ENCODE measurements at places on chromosomes 4 and X.

DNA sequence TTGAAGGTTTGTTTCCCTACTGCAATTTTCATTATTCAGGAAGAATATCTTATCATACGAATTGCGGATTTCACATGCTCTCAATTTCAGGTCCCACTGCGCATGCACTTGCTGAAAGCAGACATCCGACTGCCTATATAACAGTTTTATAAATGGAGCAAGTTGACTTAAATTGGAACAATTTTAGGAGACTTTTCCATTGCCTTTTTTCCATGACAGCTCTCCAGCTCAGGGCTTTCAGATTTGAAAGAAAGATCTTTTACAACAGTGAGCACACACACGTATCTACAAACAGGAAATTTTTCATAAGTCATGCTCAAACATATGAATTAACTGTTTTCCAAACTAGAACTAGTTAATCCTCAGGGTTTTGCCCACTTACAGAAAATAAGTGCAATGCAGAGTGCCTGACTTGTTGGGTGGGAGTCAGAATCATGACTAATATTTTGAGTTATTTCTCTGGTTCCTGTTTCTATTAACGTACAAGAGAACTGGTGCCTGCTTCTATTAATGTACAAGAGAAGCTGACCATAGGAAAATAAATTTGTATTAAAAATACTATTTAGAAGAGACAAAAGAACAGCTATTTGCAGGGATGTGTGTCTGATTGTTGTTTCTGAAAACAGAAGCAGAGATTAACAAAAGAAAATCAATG is 137.9 kb downstream of the GPC3 start:
- DNase-seq: no peak

DNA sequence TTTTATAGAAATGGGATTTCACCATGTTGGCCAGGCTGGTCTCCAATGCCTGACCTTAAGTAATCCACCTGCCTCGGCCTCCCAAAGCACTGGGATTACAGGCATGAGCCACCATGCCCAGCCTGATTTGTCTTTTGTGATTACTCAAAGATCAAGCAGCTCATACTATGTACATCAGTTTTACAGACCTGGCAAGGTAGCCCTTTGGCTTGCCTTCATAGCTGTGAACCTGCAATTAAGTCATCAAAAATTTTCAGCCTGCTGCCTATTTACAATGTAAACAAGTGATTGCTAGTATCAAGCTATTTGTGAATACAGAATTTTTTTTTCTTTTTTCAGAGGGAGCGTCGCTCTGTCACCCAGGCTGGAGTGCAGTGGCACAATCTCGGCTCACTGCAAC is 46.2 kb downstream of the GSX2 start:
- no peak for DNase-seq

GRCh38 chrX:54482839-54483593 is 13.0 kb downstream of the FGD1 start:
- DNase-seq: no peak

- no peak for DNase-seq
These were observed 6.5 kb downstream of the C4orf50 start for GRCh38 chr4:6011686-6012085.

DNA sequence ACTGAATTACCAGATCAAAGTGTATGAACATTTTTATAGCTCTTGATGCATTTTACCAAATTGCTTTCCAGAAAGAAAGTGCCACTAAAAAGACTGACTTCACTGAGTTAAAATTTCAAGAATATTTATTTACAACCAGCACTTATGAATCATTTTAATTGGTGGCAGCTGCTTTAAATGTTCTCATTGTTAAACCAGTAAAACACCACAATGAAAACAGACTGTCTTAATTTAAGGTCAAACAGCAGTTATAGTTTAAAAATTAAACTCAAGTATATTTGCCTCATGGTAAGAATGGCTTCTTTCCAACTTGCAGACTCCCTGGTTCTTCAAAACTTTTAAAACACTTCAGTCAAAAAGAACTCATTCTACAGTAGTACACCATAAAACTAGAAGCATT is 36.9 kb downstream of the AMMECR1 start:
- no peak for DNase-seq

DNA sequence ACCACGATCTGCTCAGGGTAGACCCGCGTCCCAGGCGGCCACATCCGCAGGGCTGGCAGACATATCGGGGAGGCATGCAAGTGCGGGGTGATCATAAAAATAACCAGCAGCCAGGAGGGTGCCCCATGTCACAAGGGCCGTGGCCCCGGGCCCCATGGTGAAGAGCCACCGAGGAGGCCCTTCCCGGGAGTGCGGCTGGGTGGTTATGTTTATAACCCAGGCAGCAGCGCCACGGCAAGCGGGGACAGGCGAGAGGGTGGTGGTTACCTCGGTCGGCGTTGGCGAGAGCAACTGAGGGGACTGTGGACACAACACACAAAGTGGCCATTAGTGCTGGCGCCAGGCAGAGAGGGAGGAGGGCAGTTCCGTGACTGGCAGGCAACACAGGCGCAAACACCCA is 92.7 kb upstream of the AFAP1 start:
- DNase-seq: no peak

DNA sequence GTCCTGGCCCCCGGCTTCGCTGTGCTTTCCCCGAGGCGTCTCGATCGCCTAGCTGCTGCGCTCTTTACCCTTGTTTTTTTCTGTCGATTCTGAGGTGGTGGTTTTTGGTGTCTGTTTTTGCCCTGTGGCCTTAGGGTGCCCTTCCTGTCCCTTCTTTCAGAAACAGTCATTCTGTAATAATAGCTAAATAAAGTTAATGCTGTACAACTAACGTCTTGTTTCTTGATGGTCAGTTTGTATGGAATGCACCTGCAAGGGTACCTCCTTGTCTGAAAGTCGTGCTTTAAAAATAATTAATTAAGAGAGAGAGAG is 686 bp downstream of the FIP1L1 start:
- no peak for DNase-seq

DNA sequence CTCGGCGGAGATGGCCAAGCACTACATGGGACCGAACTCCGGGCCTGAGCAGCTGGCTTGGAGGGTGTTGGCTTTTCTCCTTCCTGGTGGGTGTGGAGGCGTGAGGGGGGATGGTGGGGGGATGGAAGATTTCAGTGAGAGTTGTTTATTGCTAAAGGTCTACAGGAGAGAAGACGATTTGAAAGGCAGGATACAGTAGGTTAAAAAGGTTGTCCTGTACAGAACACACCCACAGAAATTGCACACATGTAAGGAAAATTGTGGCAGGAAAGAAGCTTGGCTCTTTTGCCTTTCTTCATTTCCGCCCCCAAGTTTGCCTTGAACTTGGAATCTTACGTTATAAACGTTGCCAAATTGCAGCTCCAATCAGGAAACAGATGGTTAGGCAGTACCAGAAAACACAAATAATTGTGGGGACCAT is 74.1 kb upstream of the STOX2 start:
- DNase-seq: no peak

- DNase-seq: no peak
These were observed 441.1 kb downstream of the KCNIP4 start for GRCh38 chr4:21507439-21507838.

DNA sequence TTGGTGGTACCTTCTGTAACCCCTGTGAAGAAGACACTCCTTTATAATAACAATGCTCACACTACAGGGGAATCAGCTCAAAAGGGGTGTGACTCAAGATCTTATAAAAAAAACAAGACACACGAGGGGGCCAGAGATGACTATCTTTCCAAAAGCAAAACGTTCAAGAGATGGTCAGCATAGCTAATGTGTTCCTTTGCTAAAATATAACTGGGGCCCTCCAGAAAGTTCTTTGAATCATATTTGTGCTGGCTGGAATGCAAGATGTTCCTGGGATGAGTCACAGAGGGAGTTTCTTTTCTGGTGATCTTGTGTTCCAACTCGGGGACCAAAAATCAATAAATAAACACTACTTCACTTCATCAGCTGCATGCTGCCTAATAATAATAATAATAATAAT is 46.5 kb downstream of the RAI2 start:
- peak; percentile 33 for DNase-seq

DNA sequence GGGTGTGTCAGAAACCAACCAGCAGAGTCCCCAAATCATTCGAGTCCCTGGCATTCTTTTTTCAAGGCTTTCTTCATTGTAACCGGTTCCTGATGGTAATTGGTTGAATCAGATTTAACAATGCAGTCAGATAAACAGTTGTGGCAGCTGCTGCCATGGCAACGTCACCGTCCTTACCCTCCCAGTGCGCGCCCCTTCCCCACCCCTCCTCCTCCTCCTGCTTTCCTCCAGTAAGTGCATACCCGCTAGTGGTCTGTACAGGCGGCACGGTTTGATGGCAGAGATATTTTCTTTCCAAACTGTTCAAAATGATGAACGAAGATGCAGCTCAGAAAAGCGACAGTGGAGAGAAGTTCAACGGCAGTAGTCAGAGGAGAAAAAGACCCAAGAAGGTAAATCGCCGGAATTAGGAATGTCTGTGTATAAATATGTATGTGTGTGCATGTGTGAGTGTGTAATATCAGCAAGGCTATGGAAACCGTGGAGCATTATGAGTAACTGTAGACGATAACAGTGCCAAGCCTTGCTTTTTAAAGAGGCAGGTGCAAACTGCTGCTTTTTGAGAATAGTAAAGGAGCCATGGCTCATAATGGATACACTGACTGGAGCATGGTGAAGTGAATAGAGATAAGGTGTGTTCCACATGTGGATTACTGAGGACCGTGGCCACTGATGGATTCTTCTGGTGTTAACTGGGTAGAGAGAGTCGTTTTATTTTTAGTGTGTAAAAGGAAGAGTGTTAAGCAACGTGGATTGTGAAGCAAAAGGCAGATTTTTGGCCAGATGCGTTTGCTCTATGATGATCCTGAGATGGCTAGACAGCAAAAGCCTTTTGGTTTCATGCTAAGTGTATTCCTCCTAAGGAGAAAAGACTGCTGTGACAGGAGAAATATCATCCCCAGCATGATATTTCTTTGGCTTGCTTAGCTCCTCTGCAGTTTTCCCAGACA is at the start of gene ANK2:
Gene ANK2 (plus strand): TSS at position 233 of the 950 bp plus-strand sequence. CDS start 76 bp downstream, at position 309.
- no peak for DNase-seq

GRCh38 chrX:115690511-115691216 is 129.7 kb downstream of the PLS3 start:
- peak; percentile 42 for DNase-seq

- DNase-seq: peak; percentile 11
These were observed 10.9 kb downstream of the HHIP start for GRCh38 chr4:144656850-144657249.

DNA sequence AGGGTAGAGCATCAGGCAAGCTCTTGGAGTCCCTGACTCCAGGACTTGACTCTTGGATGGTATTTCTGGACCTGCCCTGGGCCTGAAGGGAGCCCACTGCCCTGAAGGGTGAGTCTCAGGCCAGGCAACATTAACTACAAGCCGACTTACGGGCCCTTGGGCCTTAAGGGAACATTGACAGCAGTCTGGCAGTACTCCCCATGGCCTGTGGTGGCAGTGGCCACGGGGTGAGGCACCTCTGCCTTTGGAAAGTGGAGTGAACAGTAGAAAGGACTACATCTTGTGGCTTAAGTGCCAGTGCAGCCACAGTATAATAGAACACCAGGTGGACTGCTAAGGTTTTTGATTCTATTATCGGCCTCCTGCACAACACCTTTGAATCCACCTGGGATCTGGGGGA is 36.3 kb downstream of the SH3BGRL start:
- DNase-seq: no peak

DNA sequence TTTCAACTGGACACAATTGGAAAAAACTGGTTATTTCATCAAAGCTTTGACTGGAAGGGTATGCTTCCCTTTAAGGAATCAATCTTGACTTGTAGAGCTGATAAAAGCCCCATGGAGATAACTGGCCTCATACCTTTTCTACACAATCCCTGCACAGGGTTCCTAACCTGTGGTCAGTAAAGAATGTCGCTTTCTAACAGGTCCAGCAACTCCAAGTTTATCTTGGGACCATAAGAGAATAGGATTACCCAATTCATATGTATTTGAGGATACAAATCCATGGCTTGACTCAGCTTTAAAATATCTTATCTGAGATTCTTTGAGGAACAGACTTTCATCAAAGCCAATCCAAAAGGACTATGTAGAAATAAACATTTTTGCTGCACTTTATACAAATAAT is 1399.8 kb upstream of the PABPC4L start:
- DNase-seq: no peak

GRCh38 chr4:1802720-1803522 is 9.8 kb downstream of the FGFR3 start:
- DNase-seq: no peak

- no peak for DNase-seq
These were observed 86.6 kb downstream of the RTL5 start for GRCh38 chrX:72045141-72045540.

DNA sequence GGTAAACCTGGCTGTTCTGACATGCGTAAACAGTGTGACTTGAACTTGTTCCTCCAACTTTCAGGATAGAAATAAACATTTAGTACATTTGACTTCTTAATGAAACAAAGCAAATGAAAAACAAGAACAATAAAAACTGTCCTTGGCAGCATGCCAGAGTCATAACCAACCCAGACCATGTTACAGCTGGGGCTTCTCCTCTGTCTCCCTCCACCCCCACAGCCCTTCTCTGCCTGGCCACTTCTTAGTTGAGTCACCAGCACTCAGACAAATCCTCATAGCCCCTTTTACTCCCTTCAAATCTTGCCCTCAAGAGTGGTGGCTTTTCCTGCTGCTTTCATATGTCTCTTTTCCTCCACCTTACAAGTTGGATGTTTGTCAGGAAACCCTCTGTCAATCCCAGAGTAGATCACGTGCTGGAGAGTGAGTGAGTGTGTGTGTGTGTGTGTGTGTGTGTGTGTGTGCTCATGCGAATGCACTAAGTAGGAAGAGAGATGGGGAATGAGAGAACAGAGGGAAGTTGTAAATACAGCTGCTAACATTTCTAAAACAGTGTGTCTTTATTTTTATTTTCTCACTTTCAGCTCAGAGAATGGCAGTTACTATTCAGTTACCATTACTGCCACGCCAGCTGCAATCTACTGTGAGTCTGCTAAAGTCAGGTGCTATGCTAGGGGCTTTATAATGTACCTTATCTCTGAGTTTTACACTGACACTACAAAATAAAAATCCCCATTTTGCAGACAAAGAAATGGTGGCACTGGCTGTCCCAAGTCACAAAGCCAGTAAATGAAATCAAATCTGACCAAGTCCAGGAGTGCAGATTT is 15.0 kb downstream of the SCARB2 start:
- DNase-seq: peak; percentile 62

DNA sequence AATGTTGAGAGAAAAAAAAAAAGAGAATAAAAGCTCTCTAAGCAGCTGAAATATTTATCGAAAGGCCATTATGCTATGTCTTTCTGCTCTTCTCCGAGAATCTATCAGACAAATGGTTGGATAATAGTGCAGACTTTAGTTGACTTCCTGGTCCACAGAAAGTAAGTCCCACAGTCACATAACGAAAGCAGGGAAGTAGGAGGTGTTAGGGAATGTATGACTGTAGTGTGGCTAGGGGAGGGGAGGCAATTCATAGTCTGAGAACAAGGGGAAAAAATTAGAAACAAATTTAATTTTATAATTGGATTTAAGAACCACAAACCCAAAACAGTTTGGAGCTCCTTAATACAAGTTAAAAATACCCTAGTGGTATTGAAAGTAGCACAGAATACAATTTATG is 79.7 kb upstream of the VEGFC start:
- no peak for DNase-seq

DNA sequence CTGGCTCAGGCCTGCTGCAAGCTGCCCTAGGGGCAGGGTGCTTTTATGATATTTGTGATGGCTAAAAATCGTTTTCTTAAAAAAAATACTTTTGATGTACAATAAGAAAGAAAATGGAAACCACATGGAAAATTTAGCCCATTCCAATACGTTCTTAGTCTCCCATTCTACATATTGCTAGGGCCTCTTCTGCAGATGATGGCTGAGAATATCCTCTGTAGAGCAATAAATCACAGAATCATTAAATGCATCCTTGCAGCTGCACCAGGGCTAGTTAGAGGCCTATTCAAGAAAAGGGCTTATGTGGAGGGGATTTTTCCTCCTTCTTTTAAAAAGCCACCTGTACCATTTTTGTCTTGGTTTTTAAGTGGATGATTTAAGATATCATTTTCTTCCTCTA is 97.6 kb upstream of the C1GALT1C1 start:
- no peak for DNase-seq

Data from MG63 (cell line).